ENCODE measurements at places on chromosomes 3 and 15.
A peak's percentile ranks its signal among the peaks of the same experiment; 100 is the strongest.

GRCh38 chr3:99505646-99506269 lies 132.6 kb upstream of the COL8A1 start:
- DNase-seq = peak; percentile 28

DNA sequence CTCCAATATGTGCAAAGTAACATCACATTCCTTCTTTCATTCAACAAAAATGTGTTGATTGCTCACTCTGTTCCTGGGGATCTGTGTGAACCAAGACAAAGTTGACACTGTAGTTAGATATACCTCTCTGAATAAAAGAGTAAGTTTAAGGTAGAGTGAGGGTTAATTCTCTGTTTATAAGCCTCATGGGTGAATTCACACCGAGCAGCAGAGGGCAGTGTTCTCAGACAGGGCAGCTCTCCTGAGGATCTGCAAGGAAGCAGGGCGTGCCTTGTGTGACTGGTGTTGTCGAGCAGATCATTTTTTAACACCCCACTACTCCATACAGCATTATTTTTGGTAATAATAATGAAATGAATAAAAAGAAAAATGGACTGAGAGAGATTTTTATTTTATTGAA lies 34.4 kb downstream of the PAQR9 start:
- peak; percentile 13 for DNase-seq

DNA sequence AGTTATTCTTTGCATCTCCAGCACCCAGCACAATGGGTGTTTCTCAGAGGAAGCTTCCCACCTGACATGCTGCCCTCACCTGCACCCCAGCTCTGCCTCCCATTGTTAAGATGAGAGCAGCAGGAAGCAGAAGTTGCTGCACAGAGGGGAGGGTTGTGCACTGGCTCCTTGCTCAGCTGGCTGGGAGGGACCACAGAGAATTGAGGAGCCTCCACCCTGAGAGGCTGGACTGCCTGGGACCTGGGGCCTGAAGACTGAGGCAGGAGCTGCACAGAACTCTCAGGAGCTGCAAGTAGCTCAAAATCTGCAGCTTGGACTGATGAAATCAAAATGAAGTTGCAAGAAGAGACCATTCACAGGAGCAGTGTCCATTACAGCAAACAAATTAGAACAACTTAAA lies 222.3 kb upstream of the LINGO1 start:
- DNase-seq = no peak

DNA sequence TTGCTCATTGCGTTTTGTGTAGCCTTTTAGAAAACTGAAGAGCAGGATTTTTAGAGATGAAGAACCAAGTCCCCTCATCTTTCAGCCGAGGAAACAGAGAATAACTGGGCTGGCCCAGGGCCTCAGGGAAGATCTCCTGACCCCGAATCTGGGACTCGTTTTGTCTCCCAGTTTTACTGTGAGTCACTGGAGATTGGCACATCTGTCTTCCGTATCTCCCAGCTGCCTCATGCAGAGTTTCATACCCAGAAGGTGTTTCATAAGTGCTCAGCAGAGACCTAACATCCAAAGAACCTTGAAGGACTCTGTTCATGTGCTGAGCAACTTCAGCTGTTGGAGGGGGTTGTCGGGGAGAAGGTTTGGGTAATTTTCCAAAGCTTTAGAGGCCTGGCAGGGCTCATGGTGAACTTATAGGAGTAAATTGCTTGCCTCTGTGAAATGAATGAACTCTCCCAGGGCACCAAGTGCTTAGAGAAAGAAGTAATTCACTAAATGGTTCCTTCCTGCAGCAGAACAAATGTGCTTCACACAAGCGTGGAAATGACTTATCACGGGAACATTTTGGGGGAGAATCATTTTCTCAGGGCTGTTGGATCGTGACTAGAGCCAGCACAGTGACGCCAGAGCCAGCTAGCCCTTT lies 121.4 kb downstream of the FAM43A start:
- no peak for DNase-seq

DNA sequence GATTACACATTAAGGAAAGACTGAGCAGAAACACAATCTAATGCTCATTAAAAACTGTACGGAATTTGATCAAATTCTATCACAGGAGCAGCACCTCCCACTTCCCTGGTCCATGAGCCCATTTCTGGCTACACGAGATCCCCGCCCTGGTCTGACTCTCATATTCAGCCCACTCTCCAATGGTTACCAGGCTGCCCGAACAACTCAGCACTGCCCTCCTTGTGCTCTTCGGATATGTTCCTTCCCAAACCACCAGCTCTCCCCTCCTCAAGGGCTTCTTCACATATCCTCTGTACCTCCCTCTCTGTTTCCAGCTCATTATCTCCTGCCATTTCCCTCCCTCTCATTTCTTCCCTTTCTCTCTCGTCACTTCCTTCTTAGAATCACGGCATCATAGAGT lies 180.5 kb downstream of the RSL24D1 start:
- no peak for DNase-seq

GRCh38 chr3:153060346-153060745 lies 101.7 kb upstream of the RAP2B start:
- no peak for DNase-seq

All from fibroblast of the conjunctiva (primary cell).